ENCODE measurements at places on chromosomes 2 and 18. TPM values are rescaled to one million over a fixed set of nuclear protein-coding genes. Genes with fewer than 3 reads are reported as not detected.

DSG1 gene
- polyA plus RNA-seq = 0.06 TPM

IL36G gene
- polyA plus RNA-seq = 0.29 TPM

FSHR gene
- not detected for polyA plus RNA-seq

TUBA4B gene
- 0.87 TPM for polyA plus RNA-seq

KHK gene
- polyA plus RNA-seq = 43.9 TPM

GRCh38 chr2:213021971-213022899 is 129.2 kb downstream of the IKZF2 start:
- no peak for DNase-seq

DNA sequence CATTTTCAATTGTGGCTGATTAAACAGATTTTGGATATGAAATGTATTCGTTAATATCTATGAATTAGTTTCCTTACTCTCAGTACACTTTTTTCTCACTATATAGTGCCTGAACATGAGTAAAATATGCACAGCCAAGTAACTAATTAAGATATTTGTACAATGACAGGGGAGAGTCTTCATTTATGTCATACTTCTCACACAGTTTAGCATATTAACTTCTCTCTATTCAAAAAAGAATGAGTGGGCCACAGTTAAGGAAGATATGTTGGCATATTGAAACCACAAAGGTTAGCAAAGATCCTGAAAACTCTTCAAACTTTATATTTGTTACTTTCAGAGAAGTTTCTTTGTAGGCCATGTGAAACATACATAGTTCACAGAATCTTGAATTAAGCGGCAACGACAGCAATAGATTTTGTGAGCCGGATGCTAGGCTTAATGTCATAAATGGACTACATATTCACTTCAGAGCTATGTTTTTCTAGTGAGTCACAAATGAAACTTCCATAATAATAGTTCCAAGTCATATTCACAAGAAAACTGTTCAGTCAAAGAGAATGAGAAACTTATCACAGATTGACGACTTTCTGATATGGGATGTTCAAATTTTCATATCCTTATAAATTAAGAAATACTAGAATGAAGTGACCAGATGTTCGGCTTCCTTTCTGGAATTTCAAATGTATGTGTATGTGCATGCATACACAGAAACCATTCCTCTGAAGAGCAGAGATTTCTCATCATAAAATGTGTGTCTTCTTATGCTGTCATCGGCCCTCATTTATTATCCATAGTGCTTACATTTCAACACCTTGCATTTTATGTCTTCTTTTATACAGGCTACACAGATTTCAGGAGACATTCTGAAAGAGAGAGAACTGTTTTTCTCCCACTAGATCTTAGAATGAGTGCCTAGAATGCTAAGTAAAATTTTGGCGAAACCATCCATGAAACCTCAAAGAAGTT is 584.0 kb downstream of the SATB2 start:
- DNase-seq = no peak

DNA sequence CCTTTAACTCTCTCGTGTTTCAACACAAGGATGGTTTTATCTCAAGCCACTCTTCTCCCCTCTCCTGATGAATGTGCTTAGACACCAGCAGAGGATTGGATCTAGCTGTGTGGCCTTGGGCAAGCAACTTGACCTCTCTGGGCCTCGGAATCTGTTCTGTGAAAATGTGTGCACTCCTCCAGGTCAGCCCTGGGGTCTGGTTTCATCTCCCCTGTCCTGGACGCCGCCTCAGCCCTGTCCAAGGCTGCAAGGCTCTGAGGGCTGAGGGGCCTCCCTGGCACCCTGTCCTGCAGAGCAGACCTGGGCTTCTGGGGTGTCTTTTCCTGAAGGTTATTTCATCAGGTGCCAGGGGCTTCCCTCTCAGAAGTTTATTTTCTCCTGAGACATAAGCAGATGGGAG is 28.5 kb downstream of the CNDP1 start:
- no peak for DNase-seq

DNA sequence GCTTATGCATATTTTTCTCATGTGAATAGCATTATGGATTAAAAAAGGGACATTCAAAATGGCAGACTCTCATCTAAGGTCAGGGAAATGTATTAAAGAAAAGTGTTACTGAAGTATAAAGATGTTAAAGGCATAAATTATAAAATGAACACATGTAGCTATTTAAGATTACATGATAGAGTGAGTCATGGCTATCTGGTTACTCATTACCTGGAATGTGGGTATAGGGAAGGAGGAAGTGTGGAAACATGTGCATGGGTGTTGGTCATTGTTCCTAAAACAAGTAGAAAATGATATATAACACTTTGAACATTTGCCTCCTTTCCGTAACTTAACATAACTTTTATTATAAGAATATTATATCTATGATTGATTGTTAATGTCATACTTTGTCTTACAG is 66.4 kb downstream of the MYO1B start:
- DNase-seq = no peak

DNA sequence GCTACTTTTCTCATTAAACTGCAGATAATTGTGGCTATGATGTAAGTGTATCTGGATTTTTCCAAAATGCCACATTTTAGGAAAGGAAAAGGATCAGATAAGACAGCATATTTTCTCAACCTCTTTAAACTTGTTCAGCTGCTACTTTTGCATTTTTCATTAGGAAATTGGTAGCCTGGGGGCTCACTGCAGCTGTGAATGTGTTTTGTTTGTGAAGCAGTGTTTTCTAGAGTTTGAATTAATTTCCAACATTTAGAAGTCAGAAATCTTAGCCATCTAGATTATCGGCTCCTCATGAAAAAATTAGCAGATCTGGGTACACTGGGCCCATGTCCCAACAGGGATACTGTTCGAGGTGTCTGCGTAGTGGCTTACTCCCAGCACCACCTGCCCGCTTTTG is 56.3 kb upstream of the ZDBF2 start:
- no peak for DNase-seq

DNA sequence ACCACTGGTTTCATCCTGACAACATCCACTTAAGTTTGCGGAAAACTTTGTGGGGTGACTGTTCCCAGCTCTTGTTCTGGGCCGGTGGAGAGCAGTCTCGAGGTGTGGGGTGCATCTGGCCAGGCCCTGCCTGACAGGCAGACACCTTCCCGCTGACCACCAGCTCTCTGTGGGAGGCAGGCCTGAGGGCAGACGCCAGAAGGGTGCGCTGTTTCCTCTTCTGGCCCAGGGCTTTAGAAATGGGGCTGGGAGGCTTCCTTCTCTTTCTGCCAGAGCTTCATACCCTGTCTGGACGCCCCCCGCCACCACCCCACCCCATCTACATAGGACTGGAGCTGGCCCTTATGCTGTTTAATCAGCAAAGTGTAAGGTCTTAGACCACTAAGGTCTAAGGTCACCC is 263.8 kb downstream of the LOXHD1 start:
- DNase-seq = no peak

Data from right renal pelvis (tissue), 4 donors.